Endothelial cell of coronary artery (primary cell): ENCODE measurements at places on chromosomes 7 and 10. TPM values are rescaled to one million over a fixed set of nuclear protein-coding genes. Genes with fewer than 3 reads are reported as not detected.

CRTAC1 gene
- 0.28 and 1.2 TPM in 2 replicates for total RNA-seq

LMOD2 gene
- 0.09 TPM in 1 of 2 replicates, not detected in the other for total RNA-seq

ZCCHC24 gene
- total RNA-seq, result 2.8 and 4.9 TPM in 2 replicates

STEAP1 gene
- 8.5 and 10.8 TPM in 2 replicates for total RNA-seq

CDHR1 gene
- not detected in 2 replicates for total RNA-seq

OR2A12 gene
- not detected in 2 replicates for total RNA-seq

HYAL4 gene
- total RNA-seq, result under 0.01 TPM in 1 of 2 replicates, not detected in the other

LAMB4 gene
- 0.09 and 0.36 TPM in 2 replicates for total RNA-seq
